ENCODE measurements at places on chromosomes 3 and 15.

DNA sequence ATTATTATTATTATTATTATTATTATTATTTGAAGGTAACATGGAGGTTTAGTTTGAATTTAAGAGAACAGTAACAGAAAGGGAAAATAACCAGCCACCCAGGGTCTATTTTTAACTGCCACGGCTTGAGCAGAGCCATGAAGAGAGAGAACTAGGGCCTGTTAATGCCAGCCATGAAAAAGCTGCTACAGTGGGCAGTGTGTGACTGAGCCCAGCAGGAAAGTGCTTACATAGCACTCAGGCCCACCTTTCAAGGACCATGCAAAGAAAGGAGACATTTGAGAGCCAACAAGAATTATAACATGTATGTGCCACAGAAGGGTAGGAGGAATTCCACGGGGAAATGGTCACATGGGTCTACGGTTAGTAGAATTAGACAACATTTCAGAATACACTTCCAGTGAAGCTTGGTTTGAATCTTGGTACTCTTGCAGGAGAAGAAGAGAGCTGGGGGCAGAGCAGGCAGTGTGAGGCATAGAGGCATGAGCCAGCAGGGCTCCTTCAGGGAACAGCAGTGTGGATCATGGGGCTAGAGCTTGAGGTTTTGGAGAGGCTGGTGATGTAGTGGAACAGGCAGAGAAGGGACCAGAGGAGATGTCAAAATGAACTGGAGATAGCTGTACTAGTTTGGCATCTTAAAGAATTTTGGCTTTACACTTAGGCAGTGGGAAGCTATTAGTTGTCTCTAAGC, 140.7 kb downstream of the CMSS1 start:
- no peak for DNase-seq

GRCh38 chr3:151262871-151263525, 15.3 kb downstream of the P2RY14 start:
- DNase-seq = no peak

DNA sequence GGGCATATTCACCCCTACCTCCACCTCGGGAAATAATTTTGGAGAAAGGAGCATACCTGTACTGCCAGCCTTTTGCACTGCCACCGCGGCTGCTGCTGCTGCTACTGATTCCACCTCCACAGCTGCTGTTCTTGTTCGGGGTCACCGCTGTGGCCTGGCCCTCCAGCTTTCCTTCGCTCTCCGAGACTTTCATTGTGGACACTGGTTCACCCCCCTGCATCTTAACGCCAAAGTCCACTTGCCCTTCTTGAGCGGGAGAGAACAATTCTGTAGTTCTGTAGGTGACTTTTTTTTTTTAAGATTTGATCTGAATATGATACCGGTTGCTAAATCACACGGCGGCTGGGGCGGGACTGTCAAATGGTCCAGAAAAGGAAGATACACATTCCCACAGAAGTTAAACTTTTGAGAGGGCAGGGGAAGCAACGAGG, 701 bp downstream of the OSBPL11 start:
- peak; percentile 20 for DNase-seq

DNA sequence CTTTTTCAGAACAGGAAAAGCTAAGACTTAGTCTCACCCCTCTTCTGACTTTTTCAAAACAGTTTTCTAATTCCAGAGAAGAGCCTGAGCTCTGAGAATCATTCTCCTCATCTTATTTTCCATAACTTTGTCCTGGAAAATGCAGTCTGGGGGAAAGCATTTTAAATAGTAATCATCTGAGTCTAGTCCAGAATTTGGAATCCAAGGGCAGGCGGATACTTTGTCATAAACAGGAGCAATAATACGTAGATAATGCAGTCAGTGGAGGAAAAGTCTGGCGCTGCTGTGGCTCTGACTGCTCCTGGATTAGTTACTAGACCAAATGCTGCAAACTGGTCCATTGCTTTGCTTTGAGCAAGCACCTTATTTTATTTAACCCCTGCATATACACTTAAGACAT, 285.0 kb downstream of the THSD4 start:
- DNase-seq = no peak

DNA sequence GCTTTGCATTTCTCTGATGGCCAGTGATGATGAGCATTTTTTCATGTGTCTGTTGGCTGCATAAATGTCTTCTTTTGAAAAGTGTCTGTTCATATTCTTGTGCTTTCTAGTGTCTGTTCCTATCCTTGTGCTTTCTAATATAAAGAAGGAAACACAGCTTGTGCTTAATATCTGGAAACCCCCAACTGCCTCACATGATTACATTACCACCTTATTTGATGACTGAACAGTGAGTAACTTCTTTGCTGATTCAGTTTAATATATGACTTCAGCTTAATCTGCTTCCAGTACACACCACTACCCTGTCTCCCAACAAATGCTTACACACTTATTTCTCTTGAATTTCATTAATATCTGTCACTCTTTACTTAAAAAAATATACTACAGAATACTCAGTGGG, 835.1 kb downstream of the EDEM1 start:
- DNase-seq = peak; percentile 11
